Ecto neural progenitor cell (in vitro differentiated cells): ENCODE measurements at places on chromosomes 7 and 10.

DNA sequence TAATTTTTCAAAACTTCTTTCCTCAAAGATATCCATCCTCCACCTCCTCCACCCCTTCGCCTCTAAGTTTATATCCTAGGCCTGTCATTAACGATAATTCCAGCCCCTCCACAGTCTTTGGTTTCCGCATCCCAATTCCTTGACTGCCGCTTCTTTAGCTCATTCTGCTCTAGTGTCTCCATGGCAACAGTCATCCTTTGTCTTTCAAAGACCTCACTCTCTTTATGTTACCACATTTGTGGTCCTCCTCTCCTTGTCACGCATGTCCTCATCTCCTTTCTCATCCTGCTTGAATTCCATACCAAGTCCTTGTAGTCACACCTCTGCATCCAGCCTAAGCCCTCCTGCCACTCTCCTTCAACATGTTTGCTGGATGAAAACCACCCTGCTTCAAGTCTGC lies 511.2 kb upstream of the KLF6 start:
- DNase-seq = no peak

DNA sequence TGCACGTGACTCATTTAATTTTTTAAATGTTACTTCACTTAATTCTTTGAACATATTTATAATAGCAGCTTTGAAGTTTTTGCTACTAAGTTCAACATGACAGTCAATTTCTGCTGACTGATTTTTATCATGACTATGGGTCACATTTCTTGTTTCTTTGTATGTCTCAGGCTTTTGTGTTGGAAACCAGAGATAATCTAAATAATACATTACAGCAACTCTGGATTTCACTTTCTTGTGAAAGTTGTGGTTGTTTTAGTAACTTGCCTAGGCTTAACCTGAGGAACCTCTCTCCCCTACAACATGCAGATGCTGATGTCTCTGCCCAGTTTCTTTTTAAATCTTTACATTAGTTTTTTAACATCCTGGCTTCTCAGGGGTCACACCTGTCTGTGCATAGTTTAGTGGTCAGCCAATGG lies 180.8 kb downstream of the CCDC71L start:
- no peak for DNase-seq

GRCh38 chr7:127512663-127513062 lies 72.7 kb downstream of the GCC1 start:
- DNase-seq = no peak

DNA sequence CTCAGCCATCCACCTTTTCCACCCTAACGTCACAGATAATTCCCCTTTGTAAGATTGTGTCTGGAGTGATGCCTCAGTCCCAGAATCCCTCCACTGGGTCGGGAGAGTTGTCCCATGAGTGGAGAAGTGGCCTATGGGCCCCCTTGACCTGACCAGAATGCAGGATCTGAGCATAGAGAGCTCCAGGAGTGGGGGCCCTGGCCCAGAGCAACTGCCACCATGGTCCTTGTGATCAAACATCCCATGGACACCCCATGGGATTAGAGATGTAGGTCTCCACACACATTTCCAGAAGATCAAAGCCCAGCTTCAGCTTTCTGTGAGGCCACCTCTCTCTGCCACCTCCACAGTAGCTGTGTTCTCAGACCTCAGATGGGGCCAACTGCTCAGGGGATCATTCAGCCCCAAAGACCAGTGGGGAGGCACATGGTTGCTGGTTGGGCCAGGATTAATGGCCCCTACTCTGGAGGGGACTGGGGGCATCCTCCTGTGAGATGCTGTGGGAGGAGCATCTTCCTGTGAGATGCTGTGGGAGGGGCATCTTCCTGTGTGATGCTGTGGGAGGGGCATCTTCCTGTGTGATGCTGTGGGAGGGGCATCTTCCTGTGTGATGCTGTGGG lies 28.5 kb upstream of the DPYSL4 start:
- no peak for DNase-seq

DNA sequence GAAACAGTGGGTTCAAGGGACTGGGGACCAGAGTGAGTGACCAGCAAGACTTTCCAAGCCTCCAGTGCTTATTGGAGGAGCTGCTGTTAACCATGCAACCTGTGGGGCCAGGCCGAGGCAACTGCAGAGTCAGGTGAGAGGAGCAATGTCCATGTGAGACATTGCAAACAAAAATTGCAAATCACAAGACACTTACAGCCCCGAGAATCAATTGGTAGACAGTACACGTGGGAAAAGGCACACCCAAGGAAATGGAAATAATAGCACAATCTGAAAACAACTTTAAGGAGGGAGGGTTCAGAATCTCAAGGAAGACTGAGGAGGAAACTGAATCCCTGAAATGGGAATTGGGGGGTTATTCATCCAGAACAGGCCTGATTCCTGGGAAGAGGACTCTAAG lies 72.6 kb downstream of the GLRX3 start:
- DNase-seq = no peak

DNA sequence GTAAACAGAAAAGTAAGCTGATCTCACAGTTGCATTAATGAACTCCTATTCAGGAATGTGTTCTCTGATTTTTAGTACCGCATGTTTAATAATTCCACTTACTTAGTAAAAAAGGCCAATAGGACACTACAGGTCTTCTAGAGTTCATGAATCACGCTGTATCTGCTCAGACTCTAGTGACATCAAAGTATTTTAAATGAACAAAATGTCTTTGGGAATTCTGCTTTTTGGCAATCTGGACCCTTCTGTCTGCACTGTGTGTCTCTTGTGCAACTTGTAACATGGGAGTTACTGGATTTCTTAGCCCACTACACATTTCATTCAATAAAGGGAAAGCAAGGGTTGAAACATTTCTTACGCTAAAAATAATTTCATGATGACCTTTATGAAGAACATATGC lies 50.2 kb downstream of the RABGEF1 start:
- no peak for DNase-seq

DNA sequence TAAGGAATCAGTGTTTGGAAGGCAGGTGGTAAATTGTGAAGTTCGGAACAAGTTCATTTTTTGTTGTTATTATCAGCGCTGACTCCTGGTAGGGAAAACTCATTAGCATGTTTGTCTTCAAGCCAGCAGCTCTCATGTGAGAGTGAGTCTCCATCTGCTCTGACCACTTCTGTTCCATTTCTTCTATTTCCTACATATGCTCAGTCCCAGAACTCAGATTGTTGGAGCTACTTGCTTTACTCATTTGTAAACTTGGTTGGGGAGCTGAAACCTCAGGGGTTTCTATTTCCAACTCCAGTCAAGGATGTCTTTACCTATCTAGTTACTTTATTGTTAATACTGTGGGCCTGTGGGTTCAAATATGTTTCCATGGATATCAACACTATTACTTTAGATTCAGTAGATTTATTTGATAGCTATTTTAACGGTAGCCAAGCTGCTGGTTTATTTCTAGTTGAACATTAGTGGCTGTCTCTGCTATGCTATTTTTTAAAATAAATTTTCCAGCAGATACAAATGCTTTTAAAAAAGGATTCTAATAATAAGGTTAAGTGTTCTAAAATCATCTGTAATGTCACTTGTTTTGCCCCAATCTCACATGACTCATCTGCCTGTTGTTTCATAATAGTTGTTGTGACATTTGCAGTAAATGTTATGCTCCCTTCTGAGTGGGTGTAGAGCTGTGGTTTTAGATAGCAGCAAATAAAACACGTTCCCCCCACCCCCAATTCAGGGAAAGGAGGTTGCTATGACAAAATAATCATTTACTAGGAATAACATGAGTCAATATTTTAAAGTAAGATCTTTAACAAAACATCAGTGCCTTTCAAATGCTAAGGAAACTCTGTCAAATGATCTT lies 143.3 kb downstream of the HDAC9 start:
- DNase-seq = no peak

DNA sequence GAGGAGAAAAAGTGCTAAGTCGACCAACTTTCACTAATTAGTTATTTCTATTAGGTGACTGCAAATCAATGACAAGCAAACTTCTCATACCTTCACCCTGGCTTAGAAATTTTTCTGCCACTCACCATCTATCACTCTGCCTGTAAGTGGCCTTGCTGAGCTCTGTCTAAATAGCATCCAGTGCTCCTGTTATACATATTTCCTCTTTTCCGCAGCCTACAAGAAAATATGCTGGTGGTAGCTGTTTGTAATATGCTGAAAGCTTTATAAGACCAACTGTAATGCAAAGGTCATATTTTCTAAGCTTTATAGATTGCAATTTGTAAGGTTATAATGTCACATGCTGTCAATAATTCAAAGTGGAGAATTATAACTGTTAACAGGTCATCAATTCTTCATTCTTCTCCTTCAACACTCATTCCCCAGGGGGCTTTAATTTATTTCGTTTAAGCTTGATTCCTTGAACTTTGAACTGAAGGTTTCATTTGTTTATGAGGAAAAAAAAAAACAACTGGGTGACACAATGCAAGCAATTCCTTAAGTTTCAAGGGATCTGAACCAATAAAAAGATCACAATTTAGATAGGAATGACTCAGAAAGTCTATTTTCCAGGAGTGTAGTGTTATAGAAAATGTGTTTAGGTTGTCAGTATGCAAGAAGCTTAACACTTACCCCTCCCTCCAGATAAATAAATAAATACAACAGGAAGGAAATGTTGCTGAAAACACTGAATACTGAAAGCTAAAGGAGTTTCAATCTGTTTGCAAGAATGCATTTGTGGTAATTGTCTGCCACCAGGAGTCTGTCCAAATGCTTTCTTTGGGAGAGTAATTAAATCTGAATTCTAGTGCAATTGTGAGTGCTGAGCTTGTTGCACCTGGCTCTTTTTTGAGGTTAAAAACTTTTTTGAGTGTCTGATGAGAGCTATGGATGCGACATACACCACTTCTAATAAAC lies 183.7 kb downstream of the SORCS1 start:
- no peak for DNase-seq

- DNase-seq = no peak
Observed at GRCh38 chr7:26188957-26189541, 11.5 kb downstream of the HNRNPA2B1 start.

- DNase-seq = no peak
Observed at GRCh38 chr10:69847458-69847857, 45.8 kb downstream of the COL13A1 start.

GRCh38 chr10:6465854-6466601 lies 114.0 kb downstream of the PRKCQ start:
- DNase-seq = no peak

DNA sequence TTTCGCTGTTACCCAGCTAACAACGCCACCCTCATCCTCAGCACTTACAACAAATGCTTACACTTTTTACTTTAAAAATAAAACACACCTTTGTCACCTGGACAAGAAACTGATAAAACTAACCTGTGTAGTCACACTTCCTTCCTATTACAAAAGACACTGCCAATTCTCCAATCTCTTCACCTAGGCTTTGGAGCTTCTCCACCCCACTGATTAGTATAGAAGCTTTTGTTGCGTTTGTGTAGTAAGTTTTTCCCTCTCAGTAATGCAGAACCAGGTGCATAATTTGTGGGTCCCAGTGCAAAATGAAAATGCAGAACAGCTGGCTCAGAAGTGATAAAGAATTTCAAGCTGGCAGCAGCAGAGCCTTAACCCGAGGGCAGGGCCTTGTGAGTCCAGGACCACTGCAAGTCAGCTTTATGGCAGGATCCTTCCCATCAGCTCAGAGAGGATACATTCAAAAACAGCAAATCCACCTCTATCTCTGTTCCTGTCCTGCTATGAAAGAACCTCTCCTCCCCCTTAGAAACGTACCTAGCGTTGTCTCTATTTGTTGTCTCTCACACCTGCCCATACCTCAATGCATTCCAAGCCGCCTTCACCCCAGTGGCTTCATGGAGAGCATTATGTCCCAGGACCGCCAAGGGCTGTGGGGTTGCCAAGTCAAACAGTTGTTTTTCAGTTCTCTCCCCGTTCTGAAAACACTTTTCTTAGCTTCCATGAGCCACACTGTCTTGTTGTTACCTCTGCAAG lies 40.3 kb upstream of the EGFR start:
- DNase-seq = no peak

GRCh38 chr7:150989456-150989855 lies 1.4 kb upstream of the NOS3 start:
- no peak for DNase-seq

DNA sequence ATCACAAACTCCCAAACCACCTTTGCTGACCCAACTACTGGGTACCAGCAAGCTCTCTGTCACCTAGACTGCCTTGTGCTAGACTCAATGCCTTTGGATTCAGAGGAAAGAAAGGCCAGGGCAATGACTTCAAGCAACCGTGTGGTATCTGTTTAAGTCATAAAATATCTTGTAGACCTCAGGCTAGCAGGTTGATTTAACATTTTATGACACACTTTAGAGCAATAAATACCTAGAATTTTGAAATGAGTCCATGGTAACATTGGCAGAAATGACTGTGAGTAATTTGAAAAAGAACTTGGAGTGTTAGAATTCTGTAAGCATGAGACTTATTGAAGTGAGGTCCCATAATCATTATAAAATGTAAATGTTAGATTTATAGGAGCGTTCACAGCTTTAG lies 87.2 kb downstream of the TWIST1 start:
- DNase-seq = no peak

- no peak for DNase-seq
Observed at GRCh38 chr10:24989867-24990266, 26.1 kb downstream of the ENKUR start.

- DNase-seq = no peak
Observed at GRCh38 chr7:131497454-131497853, 59.0 kb downstream of the PODXL start.

GRCh38 chr10:115093776-115094408 lies 727 bp downstream of the ATRNL1 start:
- peak; percentile 64 for DNase-seq

GRCh38 chr10:115222039-115222438 lies 128.9 kb downstream of the ATRNL1 start:
- no peak for DNase-seq

DNA sequence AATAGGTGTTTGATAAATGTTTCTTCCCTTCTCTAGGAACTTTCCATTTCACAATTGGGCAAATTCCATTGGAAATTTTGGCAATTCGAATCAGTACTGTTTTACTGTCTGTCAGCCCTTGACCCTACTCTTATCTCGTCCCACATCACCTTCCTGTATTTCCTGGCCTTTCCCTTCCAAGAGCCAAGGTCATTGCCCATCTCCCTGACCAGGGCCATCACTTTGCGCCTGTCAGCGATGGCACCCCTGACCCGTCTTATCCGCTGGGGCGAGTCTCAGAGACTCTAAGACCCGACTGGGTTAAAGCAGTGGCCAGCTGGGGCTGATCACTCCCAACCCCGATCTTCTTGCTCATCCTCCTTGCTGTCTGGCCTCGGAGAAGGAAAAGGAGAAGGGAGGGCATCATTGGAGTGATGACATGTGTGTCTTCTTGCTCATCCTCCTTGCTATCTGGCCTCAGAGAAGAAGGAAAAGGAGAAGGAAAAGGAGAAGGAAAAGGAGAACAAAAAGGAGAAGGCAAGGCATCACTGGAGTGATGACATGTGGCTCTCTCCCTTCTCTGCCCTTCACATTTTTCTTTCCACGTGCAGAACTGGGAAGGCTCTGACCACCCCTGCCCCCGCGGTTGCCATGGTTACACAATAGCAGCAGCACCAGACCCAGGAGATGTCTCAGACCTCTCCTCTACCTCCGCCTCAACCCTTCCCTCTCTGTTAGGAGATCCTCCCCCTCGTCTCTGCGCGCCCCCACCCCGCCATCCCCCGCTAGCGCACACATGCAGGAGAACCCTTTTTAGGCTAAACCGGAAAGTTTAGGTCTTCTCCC lies 2.0 kb downstream of the SEMA3D start:
- peak; percentile 68 for DNase-seq

- DNase-seq = no peak
Observed at GRCh38 chr7:111765751-111766643, 203.7 kb upstream of the IMMP2L start.
